ENCODE measurements at places on chromosomes 12 and 14.

- no peak for DNase-seq
These were observed 34.2 kb upstream of the RNASE1 start for GRCh38 chr14:20836668-20837338.

DNA sequence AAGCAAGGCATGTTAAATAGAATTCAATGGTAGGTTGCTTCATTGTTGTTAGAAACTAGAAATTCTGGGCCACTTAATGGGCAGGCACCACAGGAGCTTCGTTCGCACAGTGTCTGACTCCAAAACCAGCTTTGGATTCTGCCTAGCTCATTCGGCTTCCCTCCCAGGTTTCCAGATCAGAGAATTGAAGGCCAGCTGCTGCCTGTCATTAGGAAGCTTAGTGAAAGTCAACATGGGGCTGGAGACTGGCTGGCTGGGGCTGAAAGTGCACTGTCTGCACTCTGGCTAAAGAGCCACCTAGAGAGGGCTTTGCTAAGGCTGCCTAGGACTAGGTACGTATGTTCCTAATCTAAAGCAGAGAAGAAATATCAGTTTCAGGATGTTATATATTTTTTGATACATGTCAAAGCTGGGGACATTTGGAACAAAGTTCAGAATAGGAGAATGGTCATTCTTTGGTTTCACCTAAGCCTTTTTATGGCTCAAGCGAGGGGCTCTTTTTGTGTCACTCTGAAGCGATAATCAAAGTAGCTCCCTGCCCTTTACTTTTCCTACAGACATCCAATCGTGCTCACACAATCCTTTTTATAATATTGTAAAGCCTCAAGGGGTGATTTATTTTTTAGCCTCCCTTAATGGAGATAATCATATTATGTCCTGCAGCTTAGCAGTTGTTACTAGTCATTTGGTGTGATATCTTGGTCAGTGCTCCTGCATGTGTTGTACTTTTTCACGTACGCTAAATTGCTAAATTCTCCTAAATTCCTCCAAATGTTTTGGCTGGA, 238.5 kb upstream of the NAV3 start:
- no peak for DNase-seq

- DNase-seq: no peak
These were observed 141.4 kb downstream of the PHLDA1 start for GRCh38 chr12:75890141-75890540.

- no peak for DNase-seq
These were observed 60.6 kb downstream of the PTPRB start for GRCh38 chr12:70576341-70577282.

DNA sequence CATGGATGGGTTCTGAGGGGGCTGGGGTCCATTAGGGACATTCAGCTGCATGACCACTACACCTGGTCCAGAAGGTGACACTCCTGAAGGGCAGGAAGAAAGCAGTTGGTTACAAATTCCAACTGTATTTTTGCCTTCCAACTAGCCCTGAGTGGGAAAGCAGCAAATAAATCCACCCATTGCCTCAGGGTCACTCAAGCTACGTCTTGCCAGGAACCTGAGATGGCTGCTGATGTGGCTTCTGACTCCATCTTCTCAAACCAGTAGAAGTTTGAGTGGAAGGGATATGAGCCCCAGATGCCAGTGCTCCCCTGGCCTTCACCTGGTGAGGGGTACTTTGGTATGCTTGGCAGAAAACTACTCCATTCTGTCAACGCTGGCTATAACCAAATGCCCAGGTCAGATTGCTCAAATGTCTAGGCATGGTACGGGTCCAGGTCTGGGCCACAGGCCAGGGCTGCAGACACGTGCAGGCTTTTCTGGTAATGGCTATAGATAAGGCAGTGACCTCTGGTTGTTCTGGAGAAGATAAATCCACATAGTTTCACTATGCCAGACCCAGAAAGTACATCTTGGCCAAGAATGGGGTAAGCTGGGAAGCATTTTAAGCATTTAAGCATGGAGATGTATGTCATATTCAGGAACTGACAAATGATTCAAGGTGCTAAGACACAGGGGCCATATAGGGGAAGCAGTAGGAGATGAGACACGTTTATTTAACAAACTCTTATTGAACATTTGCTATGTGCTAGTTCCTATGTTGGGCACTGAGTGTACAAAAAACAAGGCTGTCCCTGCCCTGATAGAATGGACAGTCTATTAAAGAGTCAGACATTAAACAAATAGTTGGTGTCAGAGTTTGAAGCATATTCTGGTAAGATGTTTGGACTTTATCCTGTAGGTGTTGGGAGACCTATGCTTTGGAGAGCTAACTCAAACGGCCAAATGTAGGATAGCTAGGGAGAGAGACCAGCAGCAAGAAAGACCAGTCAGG, 8.3 kb upstream of the STAC3 start:
- DNase-seq: no peak

DNA sequence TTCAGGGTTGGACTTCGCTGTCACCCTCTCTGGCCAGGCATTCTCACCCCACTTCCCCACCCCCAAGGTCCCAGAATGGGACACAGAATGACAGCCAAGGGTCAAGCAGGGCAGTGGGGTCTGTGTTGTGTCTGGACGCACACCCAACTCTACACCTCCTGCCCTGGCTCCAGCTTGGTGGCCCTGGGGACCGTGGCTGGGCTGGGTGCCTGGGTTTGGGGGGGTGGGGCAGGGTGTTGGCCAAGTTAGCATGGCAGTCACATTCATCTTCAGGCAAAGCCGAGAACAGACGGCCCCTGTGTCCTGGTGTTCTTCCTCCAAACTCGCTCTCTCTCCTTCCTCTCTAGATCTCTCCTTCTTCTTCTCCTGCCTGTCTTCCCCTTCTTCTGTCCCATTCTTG, 5.6 kb downstream of the LRP1 start:
- no peak for DNase-seq

DNA sequence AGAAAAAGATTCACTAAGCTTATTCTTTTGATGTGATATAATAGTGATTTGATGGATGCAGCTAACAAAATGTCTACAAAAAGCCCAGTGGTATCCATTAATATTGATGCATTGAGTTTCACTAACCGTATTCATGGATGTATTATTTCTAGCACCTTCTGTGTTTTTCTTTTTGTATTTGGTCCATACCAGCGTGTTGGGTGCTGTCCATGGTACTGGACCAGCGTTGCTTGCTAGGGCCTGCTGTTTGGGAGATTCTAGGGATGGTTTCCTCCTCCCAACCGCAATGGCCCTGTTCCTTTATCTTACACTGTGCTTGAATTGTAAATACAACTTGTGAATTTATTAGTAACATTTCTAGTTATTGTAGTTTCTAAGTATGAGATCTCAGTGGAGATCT, 31.7 kb downstream of the ANO4 start:
- DNase-seq: no peak

DNA sequence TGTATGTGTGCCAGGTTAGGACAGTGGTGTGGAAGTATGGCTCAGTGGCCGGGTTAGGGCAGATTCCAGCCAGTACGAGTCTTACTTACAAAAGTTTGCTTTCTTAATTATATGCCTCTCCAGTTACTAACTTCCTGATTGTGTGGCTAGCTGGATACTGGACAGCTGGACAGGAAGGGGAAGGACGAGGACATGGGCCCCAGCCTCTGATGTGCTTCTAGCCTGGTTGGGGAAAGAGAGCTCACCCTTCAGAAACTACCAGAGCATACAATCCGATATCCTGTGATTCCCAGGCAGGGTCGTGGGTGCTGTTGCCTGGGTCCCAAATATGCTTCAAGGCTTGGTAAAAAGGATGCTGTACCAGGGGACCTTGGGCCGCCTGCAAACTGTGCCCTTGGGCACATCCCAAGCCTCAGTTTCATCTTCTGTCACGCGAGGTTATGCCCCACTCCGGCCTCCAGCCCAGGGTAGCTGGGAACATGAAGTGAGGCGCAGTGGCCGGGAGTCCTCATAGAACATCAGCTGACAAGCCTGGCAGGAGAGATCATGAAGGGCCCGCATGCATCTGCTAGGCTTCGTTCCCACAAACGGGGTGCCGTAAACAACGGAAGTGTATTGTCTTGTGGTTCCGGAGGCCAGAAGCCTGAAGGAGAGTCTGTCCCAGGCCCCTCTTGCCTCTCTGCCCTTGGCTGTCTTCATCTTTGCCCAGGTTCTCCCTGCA, 23.2 kb upstream of the RIN3 start:
- no peak for DNase-seq

GRCh38 chr12:109255377-109255776, 53.7 kb downstream of the FOXN4 start:
- DNase-seq: no peak

DNA sequence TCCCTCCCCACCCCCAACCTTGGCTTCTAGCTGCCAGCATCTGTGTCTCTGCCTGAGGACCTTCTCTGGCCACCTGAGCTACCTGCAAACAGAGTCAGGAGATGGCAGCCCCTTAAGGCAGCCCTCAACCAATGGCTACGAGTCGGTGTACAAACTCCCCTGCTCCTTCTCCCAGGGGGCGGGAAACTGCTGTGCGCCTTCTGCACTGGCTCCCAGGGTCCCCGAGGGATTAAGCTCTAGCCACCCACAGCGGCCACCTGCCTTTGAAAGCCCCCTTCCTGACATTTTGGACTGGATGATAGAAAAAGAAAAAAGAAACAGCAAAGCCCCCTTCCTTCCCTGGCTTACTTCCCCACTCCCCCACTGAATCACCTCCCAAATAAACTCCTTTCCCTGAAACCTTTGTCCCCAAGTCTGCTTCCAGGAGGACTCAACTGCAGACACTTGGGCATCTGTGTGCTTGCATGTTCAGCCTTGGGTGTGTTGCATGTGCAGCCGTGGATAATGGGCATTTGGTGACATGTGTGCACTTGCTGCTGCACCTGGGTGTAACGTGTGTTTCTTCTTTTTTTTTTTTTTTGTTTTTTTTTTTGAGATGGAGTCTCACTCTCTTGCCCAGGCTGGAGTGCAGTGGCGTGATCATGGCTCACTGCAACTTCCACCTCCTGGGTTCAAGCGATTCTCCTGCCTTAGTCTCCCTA, 6.0 kb downstream of the SDS start:
- DNase-seq: no peak

GRCh38 chr12:109452489-109452888, 24.6 kb downstream of the KCTD10 start:
- DNase-seq: no peak

- no peak for DNase-seq
These were observed 135.0 kb downstream of the NCOR2 start for GRCh38 chr12:124432376-124432775.

DNA sequence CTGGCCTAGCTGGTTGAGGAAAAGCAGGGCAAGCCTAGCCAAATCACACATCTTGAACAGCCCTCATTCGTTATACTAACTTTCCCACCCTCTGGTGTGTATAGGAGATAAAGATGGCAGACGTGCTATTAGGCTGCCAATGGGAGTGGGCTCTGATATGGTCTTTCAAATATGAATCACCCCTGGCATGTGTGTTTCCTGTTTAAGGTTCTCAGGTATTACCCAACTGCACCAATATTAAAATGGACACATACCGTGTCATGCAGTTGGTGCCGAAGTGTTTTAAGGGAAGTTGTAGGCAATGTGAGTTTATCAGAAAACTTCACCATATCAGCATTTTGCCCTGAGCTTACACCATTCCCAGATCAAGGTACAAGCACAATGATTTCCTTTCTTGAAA, 33.4 kb downstream of the CHST11 start:
- no peak for DNase-seq

DNA sequence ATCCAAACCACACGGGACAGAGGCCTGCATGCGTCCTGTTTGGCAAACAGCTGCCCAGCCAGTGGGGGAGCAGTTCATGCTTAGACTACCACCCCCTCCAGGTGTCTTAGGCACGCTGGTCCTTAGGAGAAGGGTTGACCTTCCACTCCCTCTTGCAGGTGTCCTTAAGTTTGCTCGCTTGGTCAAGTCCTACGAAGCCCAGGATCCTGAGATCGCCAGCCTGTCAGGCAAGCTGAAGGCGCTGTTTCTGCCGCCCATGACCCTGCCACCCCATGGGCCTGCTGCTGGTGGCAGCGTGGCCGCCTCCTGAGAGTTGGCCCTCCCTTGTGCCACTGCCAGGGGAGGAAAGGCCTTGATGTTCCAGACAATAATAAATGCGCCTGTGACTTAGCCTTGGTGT, 1.8 kb downstream of the C12orf57 start:
- no peak for DNase-seq

GRCh38 chr12:32039347-32039746, 67.3 kb upstream of the BICD1 start:
- DNase-seq: no peak

GRCh38 chr12:113368331-113368730, 9.9 kb downstream of the PLBD2 start:
- DNase-seq: no peak

DNA sequence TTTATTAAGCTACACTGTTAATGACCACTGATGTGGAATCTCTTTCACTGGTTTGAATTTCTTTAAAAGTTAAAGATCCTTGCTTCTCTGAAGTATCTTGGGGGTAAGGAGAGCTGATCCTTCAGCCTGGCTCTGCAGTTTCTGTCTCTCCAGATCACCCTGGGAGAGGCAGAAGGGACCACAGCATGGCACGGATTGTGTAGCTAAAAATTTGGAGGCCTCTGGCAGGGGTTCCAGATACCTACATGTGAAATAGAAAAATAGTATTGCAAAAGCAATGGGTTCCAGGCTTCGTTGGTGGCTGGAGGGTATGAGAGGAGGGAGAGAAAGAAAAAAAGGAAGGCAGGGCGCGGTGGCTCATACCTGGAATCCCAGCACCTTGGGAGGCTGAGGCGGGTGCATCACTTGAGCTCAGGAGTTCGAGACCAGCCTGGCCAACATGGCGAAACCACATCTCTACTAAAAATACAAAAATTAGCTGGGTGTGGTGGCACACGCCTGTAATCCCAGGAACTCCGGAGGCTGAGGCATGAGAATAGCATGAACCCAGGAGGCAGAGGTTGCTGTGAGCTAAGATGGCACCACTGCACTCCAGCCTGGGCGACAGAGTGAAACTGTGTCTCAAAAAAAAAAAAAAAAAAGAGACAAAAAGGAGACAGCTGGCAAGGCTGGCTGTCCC, 3.4 kb downstream of the CHST11 start:
- DNase-seq: no peak

- no peak for DNase-seq
These were observed 72.8 kb downstream of the CLMN start for GRCh38 chr14:95246870-95247269.

GRCh38 chr12:129163461-129163860, 310.2 kb downstream of the GLT1D1 start:
- no peak for DNase-seq

DNA sequence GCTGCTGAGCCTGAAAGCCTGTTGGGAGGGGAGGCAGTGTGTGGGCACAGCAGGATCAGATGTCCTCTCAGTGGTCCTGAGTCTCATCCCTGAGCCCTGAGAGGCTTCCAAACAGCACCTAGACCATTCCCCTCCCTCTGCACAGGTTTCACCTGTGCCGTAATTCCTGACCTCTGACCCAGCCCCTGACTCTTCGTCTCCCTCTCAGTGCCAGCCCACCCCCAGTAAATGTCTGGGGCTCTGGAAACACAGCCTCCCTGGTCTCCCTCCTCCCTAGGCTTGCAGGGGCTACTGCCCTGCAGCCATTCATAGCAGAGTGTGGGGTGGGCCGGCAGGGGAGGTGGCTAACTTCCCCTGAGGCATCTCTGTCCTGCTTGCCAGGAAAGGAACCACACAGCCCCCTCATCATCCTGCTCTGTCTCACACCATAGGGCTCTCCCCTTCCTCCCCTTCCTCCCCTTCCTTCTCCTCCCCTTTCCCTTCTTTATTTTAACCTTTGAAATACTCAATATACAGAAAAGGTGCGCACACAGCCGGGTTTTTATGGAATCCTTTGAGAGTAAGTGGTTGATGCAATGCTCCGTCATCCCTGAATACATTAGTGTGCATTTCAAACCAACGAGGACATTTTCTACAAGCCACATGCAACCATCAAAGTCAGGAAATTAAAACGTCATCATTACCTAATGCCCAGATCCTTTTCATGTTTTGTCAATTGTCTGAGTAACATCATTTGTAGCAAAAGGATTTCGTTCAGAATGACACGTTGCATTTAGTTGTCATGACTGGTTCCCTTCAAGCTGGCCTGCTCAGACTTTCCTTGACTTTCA, 67.0 kb downstream of the PRMT8 start:
- no peak for DNase-seq
